ENCODE measurements at places on chromosomes 7 and 10.

GRCh38 chr7:94898340-94898739, 9.1 kb upstream of the PPP1R9A start:
- DNase-seq: no peak

DNA sequence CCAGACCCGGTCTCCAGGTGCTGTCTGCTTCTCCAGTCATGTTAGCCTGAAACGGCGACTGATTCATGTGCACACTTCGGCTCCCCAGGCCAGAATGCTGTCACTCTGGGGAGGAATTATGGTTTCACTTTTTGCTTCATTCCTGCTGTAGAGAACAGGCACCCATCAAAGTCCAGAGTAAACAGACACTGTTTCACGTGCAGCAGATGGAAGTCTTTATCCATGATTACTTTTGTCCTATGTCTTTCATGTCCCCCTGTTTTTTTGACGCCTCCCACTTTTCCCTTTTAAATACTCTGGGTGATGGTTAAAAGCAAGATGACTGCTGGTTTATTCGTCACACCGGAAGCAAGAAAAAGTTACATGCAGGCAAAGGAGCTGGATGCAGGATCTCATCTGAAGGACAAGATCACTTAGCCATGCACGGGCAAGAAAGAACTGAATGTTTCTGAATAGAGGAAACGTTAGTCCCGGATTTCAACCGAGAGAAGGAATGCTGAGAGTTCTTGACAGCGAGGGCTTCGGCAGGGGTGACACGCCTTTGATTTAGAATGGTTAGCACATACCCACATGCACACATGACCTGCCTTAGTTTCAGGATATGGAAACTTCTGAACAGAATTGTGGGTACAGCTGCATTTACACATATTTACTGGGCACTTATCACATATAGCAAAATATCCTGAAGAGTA, 250.0 kb upstream of the KLF6 start:
- DNase-seq: peak; percentile 57

- no peak for DNase-seq
Observed at GRCh38 chr10:72011976-72012512, 47.8 kb downstream of the CHST3 start.

DNA sequence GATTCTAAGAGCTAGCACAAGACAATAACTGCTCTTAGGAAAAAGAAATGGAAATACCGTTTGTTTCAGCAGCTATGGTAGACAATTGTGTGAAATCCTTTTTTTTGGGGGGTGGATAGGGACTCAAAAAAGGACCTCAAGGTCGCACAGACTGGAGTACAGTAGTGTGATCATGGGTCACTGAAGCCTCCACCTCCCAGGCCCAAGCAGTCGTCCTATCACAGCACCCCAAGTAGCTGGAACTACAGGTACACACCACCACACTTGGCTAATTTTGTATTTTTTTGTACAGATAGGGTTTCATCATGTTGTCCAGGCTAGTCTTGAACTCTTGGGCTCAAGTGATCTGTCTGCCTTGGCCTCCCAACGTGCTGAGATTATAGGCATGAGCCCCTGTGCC, 33.9 kb downstream of the KMT2E start:
- DNase-seq: no peak

GRCh38 chr10:75140246-75140645, 28.8 kb downstream of the SAMD8 start:
- no peak for DNase-seq

GRCh38 chr7:36379831-36380504, 9.7 kb upstream of the ANLN start:
- no peak for DNase-seq

- peak; percentile 79 for DNase-seq
Observed at GRCh38 chr10:99532687-99533495, at the start of gene NKX2-3. NKX2-3 (plus strand) TSS chr10:99532942; CDS start chr10:99533132, 190 bp downstream.

GRCh38 chr10:83647526-83647925, 491.8 kb upstream of the GHITM start:
- no peak for DNase-seq

- DNase-seq: no peak
Observed at GRCh38 chr10:124020981-124021815, 72.2 kb downstream of the CHST15 start.

- peak; percentile 84 for DNase-seq
Observed at GRCh38 chr7:4738711-4739527, 36.5 kb upstream of the AP5Z1 start.

DNA sequence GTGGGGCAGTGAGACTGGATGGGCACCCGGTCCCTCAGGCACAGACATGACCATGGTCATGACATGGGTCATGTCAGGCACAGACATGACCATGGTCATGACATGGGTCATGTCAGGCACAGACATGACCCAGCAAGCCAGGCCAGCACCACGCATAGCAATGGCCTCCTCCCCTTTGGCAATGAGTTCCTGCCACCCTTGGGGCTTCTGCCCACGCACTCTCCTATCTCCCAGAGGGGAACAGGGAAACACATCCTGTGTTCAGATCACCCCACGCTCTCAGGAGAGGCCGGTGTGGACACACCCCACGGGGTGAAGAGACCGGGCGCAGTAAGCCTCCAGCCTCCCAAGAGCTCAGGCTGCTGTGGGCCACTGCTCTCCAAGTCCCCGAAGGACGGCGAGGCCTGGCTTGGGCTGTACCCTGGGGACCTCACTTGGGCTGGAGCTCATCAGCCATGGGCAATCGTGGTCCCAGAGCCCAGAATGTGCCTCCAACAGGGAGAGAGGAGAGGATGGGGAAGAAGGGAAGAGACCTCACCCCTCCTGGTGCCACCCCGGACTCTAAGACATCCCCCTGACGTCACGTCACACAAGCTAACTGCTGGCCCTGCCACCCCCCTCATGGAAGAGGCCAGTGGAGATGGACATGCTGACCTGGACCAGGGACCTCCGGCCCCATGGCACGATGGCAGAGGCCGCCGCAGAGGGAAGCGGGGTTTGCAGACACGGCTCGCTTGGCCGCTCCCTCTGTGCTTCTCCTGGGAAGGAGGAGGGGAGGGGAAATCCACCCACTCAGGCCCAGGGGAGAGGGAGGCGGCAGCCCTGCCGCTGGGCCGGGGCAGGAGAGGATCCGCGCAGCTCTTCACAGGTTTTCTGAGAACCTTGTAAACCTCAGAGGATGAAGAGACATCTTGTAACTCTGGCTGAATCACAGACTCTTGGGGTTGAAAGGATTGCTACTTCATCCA, 269.6 kb downstream of the ELFN1 start:
- DNase-seq: peak; percentile 81

- no peak for DNase-seq
Observed at GRCh38 chr10:114322344-114322743, 82.0 kb downstream of the AFAP1L2 start.

GRCh38 chr7:73941836-73942551, 81.0 kb downstream of the TMEM270 start:
- no peak for DNase-seq

- DNase-seq: no peak
Observed at GRCh38 chr7:143392875-143393266, 11.7 kb downstream of the ZYX start.

All from inflammatory macrophage treated with lipopolysaccharide for 4 hours (primary cell).